ENCODE measurements at places on chromosomes 12 and 14.

DNA sequence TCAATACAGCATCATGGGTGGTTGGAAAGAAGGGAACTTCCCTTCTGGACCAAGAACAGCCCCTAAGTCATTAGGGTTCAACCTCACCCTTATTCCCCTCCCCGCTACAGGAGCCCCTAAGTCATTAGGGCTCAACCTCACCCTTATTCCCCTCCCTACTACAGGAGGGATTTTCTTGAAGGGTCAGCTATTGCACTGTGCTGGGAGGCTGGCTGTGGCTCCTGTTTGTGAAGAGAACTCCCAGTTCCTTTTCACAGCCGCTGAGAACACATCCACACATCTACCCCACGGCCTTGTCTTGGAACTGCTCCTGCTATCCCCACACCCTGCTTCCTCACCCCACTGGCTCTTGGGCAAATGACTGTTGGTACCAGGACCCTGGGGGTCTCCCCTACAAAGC is 44.9 kb downstream of the ERH start:
- no peak for DNase-seq

DNA sequence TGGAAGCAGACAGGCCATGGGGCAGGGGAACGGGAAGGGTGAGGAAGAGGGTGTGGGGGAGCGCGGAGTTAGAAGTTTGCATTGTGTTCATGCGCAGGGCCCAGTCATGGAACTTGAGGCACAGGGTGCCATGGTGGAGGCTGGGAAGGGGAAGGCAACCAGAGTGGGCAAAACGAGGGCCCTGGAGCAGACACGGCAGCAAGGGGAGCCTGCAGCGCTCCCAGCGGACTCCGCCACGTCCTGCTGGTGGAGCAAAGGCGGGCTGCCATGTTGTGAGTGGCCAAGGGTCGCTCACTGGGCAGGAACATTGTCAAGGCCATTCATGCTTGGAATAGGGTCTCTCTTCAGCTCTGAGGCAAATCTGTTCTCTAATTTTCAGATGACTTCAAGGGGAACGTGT is 20.5 kb downstream of the DEGS2 start:
- no peak for DNase-seq

- no peak for DNase-seq
These were observed 316.3 kb downstream of the BCL11B start for GRCh38 chr14:98955741-98956070.

DNA sequence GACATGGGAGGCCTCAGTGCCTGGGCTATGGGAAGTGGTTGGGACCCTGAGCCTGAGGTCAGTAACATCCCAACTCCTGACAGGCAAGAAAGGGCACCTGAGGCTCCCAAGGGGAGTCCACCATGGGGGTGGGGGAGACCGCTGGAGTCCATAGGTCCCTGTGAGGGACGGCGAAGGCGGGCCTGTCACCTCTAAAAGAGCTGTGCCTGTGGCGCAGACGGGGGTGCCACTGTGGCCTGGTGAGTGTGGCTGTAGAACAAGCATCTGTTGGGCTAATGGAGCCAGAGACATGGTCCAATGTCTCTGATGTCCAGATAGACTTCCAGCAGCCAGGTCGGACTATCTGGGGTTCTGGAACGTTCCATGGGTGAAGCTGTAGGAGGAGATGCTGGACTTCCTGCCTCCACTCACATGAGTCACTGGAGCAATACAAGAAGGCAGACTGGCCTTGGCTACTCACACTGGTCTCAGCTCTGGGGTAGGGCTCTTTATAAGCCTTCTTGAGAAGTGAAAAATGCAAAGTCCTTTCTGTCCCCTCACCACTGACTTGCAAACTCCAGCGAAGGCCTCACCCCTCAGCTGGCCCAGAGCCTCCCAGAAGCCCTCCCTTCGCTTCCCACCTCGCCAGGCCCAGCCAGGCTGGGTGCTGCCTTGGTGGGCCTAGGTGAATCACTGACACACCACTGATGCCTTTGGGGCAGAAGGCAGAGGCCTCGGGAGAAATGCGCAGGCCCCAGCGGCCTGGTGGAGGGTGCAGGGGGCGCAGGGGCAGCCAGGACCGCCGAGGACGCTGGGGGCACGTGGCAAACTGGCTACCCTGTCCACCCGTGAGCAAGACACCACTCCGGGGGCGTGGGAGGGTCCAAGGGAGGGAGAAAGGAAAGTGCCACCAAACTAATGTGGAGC is 1.1 kb upstream of the TRAF3 start:
- DNase-seq, result no peak

DNA sequence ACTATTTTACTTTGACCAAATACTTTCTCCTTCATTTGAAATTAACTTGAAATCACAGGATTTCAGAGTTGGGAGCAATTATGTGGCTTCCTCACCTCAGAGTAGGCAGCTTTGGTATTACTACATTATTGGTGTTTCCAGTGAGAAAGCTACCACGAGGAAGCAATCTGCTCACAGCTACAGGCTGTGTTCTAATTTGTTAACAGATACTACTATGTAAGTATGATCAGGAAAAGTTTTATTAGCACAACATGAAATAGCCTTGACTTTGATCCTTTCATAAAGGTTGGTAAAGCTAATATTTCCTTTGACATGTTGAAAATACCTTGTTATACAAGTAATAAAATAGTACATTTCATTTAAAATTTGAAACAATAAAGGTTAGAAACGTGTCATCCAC is 30.6 kb downstream of the TAOK3 start:
- DNase-seq, result no peak
